ENCODE measurements at places on chromosomes 6 and 20.

- no peak for DNase-seq
Observed at GRCh38 chr6:110044622-110045021, 66.5 kb downstream of the GPR6 start.

GRCh38 chr6:149448821-149449453, 35.9 kb downstream of the ZC3H12D start:
- no peak for DNase-seq

DNA sequence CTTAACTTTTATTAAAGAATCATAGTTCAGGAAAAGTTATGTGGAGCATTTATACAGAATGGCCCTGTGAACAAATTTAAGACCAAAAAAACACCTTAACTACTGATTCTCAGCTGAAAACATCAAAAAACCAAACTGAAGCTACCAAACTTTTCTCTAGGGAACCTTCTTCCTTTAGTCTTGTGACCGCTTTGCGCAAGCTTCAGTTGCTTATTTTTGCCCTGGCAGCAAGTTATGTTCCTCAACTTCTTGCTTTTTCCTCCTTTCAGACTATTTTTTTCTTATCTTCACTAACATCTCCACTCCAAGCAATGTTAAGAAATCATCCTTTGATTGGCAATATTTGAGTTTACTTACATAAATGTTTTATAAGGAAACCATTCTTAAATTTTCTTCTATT, 100.1 kb downstream of the MYB start:
- DNase-seq = no peak

- no peak for DNase-seq
Observed at GRCh38 chr20:40727960-40728359, 38.9 kb upstream of the MAFB start.

DNA sequence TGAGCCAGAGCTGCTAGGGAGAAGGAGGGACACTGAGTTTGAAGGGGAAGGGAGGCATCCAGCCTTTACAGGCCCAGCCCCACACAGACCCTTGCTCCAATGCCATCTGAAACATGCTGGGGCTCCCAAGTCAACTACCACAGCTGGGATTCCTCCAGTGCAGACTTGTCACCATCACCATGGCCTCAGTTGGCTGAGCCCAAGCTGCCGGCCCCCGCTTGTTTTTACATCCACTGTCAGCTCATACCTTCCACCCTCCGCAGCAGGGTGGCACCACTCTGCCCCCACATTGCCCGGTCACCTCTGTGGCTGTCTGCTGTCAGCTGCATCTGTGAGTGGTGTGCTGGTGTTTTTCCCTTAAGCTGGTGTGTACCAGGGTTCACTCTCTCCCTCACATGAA, 26.1 kb downstream of the GFOD1 start:
- DNase-seq = no peak

- no peak for DNase-seq
Observed at GRCh38 chr20:58432186-58432954, 43.3 kb downstream of the VAPB start.

GRCh38 chr6:132712366-132712765, 1.5 kb downstream of the VNN1 start:
- DNase-seq = no peak

DNA sequence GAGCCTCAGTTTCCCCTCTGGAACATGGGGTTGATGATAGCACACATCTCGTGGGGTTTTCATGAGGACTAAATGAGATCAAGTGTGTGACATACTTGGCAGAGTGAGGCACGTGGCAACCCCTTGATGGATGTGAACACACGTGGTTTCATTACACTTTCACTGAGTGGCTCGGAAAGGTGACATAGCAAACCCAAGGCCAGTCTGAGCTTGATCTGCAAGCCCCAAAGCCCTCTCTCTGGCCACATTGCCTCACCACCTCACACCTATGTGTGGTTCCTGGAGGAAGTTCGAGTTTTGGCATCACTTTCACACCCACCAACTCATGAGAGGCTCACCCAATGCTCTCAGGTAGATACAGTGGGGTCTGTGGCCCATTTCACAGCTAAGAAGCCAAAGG, 60.0 kb downstream of the CPNE5 start:
- DNase-seq = no peak

DNA sequence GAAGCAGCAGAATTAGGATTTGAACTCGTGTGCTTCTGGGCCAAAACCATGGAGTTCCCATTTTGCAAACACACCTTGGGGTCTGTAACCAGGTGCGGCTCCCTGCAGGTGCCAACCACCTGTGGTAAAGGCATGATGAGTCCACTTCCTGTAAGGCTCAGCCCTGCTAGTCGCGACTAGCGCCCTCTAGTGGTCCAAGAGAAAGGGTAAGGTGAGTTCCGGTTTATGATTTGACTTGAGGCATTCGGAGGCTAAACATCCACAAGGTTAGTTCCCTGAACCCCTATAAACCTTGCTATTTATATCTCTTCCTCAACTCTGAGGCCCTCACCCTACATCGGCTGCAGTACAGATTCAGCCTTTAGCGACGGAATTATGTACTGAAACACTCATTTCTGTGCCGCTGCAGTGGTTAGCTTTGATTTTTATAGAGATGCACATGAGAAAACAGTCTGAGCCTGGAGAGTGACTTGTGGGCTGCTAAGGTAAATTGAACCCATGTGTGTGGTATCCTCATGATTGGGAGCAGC, 173.4 kb downstream of the PLCB1 start:
- DNase-seq = no peak

DNA sequence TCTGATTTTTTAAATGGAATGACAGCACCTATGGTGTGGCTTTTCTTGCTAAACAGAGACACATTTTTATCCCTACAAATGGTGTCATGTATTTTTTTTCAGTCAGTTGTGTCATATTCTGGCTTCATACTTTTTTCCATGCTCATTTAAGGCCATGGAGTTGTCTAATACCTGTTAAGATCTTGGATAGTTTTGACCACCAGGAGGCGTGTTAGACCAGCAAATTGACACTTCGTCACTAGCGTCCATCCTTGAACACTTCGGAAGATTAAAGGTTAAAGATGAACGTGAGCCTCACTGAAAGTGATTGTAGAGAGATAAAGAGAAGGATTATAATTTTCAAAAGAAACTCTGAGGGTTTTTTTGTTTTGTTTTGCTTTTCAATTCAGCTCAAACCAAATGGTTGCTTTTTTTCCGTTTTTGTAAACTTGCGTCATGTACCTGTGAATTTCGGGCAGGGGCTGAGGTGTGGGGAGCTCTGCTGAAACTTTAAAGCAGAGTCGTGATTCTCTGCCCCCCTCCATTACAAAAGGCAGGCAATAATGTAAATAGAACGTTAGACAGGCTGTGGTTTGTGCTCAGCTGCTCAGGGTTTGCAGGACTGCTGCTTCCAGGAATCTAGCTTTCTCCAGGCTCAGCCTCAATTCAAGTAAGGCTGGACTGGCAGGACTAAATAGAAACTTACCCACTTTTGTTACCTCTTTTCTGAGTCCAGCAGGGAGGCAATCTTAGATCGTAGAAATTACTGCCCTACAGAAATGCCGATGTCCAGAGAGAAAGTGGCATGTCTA, 245.1 kb downstream of the FOXA2 start:
- no peak for DNase-seq

DNA sequence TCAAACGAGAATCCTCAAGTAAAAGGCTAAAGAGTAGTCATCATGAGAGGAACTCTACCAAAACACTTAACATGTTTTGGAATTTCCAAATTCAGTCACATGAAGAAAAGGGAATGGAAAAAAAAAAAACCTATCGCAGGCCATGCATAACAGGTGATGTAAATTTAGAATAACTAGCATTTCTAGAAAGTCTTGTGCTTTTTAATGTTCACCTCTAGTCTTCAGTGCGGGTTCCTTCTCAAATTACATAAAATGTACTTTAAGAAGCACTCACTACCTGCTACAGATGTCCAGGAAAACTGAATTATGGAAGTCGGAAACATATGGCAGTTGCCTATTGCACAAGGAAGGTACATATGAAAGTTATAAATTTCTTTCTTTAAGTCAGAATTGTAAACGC, 6.1 kb upstream of the TBX18 start:
- DNase-seq = no peak

GRCh38 chr6:84340422-84340821, 113.0 kb upstream of the CEP162 start:
- no peak for DNase-seq

DNA sequence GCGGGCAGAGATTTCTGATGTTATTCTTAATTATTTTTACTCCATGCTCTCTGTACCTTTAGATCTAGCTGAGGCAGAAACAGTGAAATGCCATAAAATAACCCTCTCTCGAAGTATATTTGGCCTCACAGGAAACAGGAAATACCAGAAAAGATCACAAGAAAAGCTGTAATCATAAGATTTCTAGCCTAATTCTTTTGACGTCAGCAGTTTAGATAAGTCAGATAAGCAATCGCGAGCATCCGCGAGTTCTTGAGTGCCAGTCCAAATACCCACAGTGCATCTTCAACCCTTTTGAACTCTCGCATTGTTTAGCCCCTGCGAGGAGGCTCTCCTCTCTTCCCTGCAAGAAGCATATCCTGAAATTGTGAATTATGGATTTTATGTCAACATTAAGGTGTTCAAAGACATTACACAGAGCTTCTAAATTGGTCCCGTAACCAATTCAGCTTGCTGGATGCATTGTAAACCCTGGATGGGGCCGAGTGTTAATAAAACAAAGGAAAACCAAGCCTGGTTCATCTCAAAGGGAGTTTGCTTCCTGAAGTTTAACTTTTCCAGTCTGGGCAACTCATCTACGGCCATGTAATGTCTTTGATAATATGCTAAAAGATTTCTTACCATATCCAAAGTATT, 198.9 kb downstream of the MTFR2 start:
- DNase-seq = no peak

GRCh38 chr6:43951756-43952675, 175.2 kb downstream of the MRPL14 start:
- DNase-seq = no peak

DNA sequence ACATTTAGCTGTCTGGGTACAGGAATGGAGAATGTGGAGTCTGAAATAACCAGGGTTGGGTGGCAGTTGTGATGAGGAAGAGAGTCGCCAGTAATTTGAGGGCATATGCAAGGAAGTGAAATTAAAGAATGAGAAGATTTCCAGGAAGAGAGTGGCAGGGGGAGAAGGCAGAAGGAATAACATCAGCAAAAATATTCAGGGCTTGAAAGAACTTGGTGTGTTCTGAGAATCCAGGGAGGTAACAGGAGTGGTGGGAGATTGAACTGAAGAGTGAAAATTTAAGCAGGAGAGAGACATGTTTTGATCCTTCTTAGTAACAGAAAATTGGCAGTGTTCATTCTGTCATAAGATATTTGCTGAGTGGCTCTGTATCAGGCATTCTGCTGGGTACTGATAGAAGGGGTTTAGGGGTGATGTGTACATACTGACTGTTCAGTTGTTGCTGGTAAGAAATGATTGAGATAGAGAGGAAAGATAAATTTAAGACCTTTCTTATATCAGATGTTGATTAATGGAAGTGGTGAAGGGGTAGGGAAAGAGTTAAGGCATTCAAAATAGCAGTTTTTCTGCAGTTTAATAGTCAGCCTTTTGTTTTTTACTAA, 54.7 kb downstream of the PHF20 start:
- DNase-seq = no peak

- no peak for DNase-seq
Observed at GRCh38 chr6:129755787-129756186, 45.8 kb upstream of the ARHGAP18 start.

DNA sequence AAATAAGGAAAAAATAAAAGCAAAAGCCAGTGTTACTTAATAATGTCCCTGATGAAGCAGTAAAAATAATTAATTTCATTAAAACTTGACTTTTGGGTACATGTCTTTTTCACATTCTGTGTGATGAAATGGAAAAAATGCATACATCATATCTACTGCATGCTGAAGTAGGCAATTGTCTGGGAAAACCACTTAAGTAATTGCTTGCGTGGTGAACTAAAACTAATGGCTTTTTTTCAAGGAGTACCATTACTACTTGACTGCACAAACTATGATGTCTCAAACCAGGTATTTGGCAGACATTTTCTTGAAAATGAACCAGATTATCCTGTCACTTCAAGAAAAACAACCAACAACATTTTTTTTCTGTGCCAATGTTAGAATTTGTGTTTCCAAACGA, 91.3 kb upstream of the AKIRIN2 start:
- no peak for DNase-seq
